Stimulated activated CD4-positive, alpha-beta T cell treated with anti-CD3 and anti-CD28 coated beads, Interleukin-2, amount 100 ng/mL, for 24 hours (primary cell): ENCODE measurements at places on chromosomes 6 and 20.

GRCh38 chr20:40488401-40488800, 200.6 kb downstream of the MAFB start:
- no peak for DNase-seq

DNA sequence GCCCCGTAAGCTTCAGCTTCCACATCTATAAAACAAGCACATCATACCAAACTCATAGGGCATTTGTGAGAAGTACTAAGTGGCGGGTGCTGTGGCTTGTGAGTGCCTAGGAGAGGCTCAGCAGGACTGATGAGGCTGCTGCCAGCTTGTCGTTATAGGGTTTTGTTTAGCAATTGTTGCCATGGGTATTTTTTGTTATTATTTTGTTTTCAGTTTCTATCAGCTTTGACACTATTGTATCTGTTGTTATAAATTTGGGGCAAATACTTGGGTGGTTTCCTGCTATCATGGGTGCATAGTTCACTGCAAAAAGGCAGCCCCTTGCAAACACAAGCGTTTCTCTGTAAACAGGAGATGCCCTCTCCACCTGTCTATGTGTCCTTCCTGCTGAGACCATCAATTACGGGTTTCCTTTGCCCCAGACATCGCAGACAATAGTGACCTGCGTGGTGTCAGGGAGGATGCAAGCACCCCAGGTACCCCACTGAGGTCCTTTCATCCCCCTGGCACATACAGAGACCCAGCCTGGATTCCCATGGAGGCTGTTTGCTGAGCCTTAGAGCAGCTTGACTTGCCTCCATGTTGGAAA, 3.1 kb upstream of the CCDC167 start:
- DNase-seq: no peak

- no peak for DNase-seq
These were observed 115.7 kb downstream of the OGFRL1 start for GRCh38 chr6:71404145-71404966.

DNA sequence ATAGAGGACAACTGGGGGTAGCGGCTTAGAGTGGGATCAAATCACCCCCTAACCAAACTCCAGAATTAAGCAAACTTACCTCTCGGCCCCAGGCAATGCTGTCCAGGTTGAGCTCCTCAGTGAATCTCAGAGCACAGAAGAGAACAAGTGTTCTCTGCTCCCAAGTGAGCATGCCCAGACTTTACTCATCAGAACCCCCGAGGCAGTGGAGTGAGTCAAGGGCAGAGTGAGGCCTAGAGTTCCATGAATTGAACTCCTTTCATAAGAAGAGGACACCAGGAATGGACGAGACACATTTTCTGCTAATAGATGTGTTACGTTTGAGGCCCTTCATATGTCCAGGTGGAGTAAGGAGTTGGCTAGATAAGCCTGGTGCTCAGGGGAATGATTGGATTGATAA, 134.0 kb upstream of the DTNBP1 start:
- no peak for DNase-seq

DNA sequence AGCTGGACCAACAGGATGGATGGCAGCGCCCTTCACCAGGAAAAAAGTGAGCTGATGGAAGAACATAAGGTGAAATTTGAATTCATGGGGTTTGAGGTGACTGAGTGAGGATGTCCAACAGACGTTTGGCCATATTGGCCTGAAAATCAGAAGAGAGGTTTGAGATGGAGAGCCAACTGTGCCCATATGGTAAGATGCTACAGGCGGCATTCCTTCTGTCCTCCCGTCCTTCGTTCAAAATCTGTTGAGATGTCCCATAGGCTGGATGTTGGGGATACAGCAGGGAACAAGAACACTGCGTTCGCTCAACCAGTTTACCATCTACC, 468 bp upstream of the CMTR1 start:
- no peak for DNase-seq

- DNase-seq: no peak
These were observed 60.1 kb downstream of the SESN1 start for GRCh38 chr6:109034526-109034925.

DNA sequence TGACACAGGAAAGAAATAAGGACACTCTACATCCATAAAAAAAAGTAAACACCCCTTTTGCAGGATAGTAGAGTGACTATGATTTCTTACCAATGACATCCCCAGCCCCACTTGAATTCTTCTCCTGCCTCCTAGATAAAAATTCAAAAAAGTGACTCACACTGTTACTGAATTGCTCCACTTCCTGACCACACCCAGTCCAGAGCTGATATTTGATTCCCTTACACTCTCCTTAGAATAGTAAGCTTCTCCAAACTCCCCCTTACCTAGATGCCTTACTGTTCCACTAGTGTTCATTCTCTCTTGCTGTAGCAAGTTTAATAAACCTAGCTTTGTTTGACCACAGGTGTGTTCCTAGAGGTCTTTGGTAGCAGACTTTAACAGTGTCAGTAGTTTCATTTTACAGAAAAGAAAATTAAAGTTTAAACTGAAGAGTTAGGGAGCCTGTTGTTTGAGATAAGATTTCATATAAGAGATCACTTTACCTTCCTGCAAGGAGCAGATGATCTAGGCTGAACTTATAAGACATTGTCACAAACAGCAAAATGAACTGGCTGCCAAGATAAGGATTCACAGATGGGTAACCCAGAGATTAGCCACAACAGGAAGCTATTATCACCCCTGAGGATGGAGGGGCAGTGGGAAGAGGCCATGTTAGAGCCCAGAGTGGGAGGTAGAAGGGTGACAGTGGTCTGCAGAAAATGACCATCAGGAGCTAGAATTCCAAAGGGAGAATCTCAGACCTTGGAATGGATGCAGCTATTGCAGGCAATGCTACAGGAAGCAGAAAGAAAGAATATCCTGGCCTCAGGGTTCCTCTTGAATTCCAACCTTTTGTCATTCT, 28.4 kb upstream of the BTN3A2 start:
- no peak for DNase-seq

- DNase-seq: no peak
These were observed 4.0 kb upstream of the FAM110A start for GRCh38 chr20:829551-829950.

DNA sequence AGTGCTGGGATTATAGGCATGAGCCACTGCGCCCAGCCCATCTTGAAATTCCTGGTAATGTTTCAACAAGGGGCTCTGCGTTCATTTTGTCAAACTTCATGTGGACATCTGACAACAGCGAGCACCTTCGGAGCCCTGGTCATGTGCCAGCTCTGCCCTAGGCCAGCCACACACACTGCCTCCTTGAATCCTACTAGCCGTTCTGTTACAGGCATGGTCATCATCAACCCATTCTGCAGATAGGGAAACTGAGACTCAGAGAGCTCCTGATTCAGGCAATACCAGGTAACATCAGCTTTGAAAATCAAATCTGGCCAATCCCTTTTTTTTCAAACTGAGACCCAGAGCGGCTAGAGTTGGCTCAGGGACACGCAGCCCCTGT, 41.3 kb downstream of the RBM38 start:
- no peak for DNase-seq

DNA sequence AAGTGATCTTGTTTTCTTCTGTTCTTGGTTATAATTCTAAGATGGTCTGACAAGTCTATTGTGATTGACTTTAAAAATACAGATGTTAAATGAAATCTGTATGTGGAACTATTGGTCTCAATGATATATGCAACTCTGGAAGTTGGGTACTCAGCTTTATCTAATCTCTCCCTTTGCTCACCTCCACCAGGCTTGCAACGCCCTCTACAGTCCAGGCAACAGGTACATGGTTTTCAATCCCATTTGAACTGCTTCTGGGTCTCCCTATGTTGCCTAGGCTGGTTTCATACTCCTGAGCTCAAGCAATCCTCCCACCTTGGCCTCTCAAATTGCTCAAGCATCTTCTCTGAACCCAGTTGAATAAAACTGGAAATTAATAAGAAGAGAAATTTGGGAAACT, 25.6 kb upstream of the HLA-DQB1 start:
- peak; percentile 57 for DNase-seq

GRCh38 chr6:4732691-4733315, 43.4 kb upstream of the CDYL start:
- DNase-seq: no peak

DNA sequence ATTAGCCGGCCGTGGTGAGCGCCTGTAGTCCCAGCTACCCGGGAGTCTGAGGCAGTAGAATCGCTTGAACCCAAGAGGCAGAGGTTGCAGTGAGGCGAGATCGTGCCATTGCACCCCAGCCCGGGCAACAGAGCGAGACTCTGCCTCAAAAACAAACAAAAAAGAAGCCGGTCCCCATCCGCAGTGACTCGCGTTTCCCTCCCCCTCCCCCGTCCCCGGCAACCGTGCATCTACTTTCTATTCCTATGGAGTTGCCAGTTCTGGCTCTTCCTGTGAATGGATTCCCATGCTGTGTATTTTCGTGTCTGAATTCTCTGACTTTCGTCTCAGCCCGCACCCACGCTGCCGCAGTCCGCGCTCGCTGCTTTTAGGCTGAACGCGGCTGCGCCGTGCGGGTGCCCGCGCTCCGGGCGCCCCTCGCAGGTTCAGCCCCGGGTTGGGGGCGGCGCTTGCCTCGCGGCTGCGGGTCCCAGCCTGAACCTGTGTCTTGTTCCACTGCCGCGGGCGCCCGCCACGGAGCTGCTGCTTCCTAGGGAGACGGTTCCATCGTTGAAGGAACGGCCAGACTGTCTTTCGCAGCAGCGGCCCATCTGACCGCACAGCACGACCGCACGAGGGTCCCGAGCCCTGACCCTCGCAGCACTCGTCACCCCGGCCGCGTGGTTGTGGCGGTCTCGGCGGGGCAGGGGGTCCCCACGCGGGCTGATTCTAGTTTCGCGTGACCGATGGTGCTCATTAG, 1.1 kb upstream of the MRGBP start:
- peak; percentile 74 for DNase-seq

- no peak for DNase-seq
These were observed 174.2 kb downstream of the ANKRD60 start for GRCh38 chr20:58054082-58054779.

GRCh38 chr6:13500264-13500663, 12.9 kb upstream of the GFOD1 start:
- peak; percentile 19 for DNase-seq

- no peak for DNase-seq
These were observed 146.1 kb upstream of the LRFN2 start for GRCh38 chr6:40733290-40733689.

DNA sequence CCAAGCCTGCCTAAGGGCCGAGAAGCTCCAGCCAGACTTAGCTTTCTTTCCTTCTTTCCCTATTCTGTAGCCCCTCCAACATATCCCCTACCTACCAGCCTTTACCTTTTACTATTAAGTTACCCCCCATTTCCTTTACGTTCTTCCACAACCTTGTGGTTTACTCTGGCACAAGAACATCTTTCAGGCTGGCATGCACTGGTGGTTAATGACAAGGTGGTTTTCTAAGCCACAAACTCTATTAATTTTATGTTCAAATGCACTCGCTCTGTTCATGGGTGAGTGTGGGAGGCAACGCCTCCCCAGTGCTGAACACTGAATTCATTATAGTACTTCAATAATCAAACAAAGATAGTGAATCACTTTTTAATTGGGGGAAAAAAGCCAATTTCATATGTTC, 64.4 kb downstream of the TRERF1 start:
- peak; percentile 22 for DNase-seq

GRCh38 chr6:7052443-7053011, 55.2 kb upstream of the RREB1 start:
- no peak for DNase-seq

GRCh38 chr6:48199499-48199898, 88.5 kb upstream of the PTCHD4 start:
- no peak for DNase-seq

GRCh38 chr6:44386364-44386928, 1.1 kb upstream of the CDC5L start:
- DNase-seq: no peak

GRCh38 chr6:131916847-131917246, 34.3 kb downstream of the CCN2 start:
- DNase-seq: no peak

GRCh38 chr6:144909753-144910285, 624.7 kb downstream of the UTRN start:
- no peak for DNase-seq

DNA sequence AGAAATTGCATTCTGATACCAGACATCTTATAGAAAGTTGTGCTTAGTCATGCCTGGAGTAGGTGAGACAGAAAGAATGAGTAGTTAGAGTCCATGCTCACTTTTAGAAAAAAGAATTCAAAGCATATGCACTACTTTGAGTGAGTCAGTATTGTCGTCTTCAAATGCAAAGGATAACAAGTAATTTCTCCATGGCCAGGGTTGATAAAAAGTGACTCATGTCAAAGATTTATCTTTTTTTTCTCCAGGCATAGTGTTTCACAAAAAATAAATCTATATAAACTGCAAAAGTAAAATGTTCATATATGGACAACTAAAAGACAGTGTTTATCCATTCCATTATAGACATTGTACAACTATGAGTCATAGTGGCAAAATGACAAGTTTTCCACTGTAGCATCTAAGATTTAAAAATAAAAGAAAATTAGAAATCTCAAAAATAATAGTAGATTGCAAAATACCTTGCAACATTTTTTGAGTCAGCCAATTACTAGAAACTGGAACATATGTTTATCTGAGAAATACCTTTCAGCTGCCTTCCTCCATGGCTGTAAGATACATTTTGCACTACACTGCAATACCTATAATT, 329.6 kb downstream of the GRIK2 start:
- DNase-seq: no peak

GRCh38 chr6:68196645-68197044, 438.4 kb upstream of the ADGRB3 start:
- no peak for DNase-seq

DNA sequence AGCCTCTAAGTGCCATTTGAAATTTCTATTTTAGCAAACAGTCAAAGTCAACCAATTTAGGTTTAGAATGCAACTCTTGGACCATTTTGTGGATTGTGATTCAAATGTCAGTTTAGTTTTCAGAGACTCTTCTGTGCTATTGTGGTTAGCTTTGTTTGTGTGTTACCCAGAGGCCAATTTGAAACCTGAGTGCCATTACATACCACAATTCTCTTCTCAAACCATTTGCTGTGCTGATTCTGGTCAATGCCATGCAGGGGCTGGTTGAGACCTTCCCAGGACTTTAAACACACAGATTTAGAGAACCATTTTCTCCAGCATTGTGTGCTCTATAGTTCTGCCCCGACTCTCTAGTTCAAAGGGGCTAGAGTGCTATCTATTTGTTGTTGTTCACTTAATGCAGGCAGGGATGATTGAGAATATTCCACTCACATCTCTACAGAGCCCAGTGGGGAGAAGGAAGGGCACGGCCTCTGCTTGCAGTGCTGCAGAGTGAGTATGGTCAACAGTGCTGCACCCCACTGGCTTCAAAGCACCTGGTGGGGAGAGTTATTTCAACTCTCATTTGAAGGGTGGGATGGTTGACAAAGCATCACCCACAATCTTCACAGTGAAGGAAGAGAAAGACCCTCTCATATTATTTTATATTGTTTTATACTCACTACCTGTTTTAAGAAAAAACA, 738.2 kb downstream of the COL12A1 start:
- no peak for DNase-seq

DNA sequence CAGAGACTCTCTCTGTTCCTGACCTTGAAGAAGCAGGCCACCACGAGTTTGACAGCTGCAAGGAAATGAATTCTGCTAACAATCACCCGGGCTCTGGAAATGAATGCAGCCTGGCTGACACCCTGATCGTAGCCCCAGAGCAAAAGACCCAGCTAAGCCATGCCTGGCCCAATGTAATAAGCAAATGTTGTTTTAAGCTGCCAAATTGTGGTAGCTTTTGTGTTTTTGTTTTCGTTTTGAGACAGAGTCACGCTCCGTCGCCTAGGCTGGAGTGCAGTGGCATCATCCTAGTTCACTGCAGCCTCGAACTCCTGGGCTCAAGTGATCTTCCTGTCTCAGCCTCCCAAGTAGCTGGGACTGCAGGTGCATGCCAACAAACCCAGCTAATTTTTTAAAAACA, 3.3 kb upstream of the OXT start:
- no peak for DNase-seq
